ENCODE measurements at places on chromosomes 7 and 10. TPM values are rescaled to one million over a fixed set of nuclear protein-coding genes. Genes with fewer than 3 reads are reported as not detected.

- DNase-seq: peak; percentile 51
Measured at GRCh38 chr10:130804281-130804680, 507.2 kb downstream of the TCERG1L start.

GRCh38 chr7:333393-333764 lies 43.4 kb downstream of the FOXL3 start:
- DNase-seq: no peak

- DNase-seq: no peak
Measured at GRCh38 chr7:14739841-14740185, 162.7 kb downstream of the DGKB start.

DNA sequence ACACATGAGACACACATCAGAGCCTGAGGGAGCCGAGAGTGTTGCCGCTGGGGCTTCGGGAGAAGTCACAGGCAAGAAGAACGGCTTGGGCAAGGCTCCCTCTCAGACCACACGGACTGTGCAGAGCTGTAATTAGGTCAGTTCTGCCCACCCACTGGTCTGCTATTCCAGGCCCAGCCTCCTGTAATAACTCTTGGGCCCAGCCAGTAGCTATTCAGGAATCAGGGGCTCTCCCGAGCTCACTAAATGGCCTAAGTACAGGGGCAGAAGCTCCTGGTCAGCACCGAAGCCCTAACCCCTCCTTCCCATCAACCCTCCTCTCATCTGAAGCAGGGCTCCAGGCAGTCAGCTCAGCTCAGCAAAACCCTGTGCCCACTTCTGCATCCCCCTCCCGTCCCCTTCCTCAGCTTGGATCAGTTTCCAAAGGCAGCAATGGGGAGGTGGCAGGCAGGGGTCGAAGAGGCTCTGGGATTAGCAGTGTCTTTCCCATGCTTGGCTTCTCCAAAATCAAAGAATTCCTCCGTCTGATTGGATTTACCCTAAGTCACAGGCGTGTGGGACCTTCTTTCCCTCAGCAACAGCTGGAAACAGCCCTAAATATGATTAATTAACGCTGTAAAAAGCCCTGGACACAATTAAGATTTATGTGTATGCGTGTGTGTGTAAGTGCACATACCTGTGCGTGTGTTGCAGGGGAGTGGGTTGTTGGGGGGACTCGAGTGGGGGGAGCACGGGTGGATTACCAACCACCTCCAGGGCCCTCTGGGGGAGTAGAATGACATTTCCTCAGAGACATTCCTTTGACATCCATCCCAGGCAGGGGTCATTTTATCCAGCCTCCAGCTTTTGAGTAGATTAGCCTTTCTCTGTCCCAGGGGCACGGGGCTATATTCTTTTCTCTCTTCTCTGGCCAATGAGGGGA lies 48.4 kb upstream of the BTRC start:
- DNase-seq: no peak

DNA sequence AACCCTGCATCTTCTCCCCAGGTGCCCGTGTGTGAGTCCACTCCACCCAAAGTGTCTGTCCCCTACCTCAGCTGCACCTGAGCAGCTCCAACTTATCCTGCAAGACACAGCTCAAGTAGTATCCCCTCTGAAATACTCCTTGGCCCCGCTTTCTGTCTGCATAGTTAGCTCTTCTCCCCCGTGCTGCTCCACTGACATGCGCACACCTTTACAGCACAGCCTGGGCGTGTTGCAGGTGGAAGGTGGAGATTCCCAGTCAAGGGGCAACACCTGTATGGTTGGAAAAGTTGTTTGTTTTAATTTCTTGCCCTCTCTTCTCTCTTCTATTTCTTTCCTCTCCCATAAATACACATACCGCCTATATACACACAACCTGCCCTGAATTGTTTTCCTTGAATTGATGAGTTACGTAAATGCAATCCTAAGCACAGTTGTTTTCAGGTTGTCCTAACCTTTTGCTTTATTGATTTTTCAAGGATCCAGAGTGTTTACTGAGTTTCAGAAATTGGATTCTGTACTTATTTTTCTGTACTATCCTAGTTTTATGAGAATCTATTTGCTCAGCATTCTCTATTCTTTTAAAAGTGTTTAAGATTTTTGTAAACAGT lies 14.9 kb downstream of the MET start:
- no peak for DNase-seq

- no peak for DNase-seq
Measured at GRCh38 chr7:122337011-122337410, 32.5 kb upstream of the FEZF1 start.

DNA sequence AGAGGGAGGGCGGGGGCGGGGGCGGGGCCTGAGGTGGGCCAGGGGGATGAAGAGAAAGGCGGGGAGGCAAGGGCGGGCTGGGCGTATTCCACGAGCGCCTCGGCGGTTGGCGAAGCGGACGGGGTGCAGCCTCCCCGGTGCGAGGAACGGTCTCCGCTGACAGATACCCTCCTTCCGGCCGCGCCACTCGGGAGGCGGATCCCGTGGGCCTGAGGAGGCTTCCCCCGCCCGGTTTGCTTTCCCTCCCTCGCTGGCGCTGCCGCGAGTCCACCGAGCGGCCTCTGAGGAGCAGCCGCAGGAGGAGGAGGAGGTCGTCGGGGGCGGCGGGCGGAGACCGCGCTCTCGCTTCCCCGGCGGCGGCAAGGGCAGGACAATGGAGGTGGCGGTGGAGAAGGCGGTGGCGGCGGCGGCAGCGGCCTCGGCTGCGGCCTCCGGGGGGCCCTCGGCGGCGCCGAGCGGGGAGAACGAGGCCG lies at the start of gene TRIM24:
Gene TRIM24 (plus strand): TSS at position 84 of the 473 bp plus-strand sequence. CDS start 290 bp downstream, at position 374.
- no peak for DNase-seq

DNA sequence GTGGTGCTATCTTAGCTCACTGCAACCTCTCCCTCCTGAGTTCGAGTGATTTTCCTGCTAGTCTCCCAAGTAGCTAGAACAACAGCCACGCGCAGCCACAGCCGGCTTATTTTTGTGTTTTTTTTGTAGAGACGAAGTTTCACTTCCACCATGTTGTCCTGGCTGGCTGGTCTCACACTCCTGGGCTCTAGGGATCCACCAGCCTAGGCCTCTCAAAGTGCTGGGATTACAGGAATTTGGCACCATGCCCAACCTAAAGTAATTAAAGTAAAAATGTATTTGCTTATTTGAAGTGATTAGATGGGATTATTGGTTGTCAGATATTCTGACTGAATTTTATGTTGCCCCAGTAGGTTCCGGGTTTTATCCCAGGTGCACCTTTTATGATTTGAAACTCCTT lies 22.7 kb downstream of the LUC7L2 start:
- no peak for DNase-seq

DNA sequence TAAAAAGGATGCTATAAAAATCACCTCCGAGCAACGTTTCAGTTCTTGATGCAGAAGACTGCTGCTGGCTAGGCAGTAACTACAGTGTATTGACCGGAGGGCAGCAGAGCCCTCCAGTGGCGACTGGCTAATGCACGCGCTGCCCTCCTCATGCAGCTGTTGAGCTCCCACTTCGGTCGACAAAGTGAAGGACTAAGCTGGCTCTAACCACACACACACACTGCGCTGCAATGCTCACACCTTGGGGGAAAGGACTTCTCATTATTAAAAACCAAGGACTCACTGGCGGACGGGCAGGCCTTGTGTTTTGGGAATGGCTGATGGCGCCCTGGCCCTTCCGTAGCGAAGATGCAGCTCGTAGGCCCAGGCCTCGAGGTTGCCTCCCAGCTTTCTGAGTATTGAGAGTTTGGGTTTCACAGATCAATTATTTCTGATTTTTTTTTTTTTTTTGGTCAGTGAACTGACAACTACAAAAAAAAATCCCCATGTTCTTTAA lies 120.9 kb upstream of the DIP2C start:
- DNase-seq: peak; percentile 45

DNA sequence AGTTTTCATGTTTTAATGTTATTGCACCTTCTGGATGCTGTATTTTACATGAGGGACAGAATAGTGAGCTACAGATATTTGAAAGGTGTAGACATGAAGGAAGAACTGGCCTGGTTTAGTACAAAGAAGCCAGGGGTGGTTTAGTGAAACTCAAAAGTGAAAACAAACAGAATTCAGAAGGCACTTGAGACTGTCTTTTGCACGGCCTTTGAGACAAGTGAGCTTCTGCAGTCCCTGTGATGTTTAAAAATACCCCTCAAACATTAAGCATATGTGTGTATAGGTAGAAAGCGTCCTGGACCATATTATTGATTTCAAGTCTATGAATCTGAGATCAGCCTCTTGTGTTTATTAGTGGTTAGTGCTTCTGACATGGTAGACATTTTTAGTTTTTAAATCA lies 118.9 kb downstream of the CDK14 start:
- DNase-seq: no peak

- no peak for DNase-seq
Measured at GRCh38 chr7:11703829-11704228, 128.2 kb downstream of the THSD7A start.

GRCh38 chr10:114729103-114729659 lies 71.1 kb upstream of the ABLIM1 start:
- DNase-seq: no peak

The ANKRD1 gene
- total RNA-seq: 1.6 TPM

The RNLS gene
- 10.2 TPM for total RNA-seq

The IL6 gene
- 385 TPM for total RNA-seq

The MLXIPL gene
- total RNA-seq: 91.5 TPM

The GIMAP1 gene
- 4.4 TPM for total RNA-seq

The PNLIPRP1 gene
- total RNA-seq: 0.90 TPM

The CYP2C19 gene
- 0.19 TPM for total RNA-seq

The SPDYE11 gene
- total RNA-seq: not detected

The EFCAB10 gene
- not detected for total RNA-seq

The HOGA1 gene
- 3.8 TPM for total RNA-seq

All from mesenteric fat pad (tissue), 1 donor.